Mesothelial cell of epicardium (in vitro differentiated cells): ENCODE measurements at places on chromosomes 7 and 10. TPM values are rescaled to one million over a fixed set of nuclear protein-coding genes. Genes with fewer than 3 reads are reported as not detected.

GRCh38 chr7:30866939-30867338 lies 44.7 kb upstream of the AQP1 start:
- no peak overlapping the region for H3K4me3 ChIP-seq
- no peaks in the 10 kb centered on the region for H3K36me3 ChIP-seq
- no peak for DNase-seq
- no peak overlapping the region for H3K27ac ChIP-seq
- H3K4me1 ChIP-seq, result no peaks in the 10 kb centered on the region
- no peaks in the 10 kb centered on the region for H3K27me3 ChIP-seq

DNA sequence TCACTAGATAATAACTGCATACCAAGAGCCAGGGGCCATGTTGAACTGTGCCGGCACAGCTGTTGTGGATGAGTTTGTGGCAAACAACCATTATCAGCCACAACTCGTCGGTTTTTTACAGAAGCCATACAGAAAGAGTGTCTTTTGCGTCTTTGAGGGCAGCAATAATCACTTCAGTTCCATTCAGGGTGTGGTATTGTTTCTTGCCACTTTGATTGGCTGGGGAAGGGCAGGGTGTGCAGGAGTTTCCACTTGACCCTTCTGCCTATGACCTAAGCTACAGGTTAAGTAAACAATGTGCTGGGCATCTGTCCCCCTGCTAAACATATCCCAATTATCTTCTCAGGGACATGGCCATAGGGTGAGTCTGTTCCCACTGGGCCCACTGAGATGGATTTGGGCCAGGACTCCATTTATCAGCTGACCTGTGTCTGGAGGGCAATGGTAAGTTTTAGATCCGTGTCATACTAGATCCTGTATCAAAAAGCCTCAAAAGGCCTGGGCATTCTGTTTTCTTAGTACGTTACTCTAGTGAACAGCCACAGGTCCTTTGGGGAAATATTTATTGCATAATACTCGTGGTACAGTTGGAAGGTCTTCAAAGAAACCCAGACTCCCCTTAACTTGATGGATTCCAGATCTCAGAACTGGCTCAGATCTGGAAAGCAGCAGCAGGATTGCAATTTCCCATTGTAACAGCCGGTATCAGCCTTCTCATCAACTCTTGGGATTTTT lies 15.9 kb downstream of the ZNF3 start:
- H3K4me1 ChIP-seq, result peaks cover 6% of the 10 kb centered on the region
- H3K4me3 ChIP-seq, result no peak overlapping the region
- H3K27ac ChIP-seq, result peak overlapping the region; percentile 85
- no peaks in the 10 kb centered on the region for H3K27me3 ChIP-seq
- no peak for DNase-seq

DNA sequence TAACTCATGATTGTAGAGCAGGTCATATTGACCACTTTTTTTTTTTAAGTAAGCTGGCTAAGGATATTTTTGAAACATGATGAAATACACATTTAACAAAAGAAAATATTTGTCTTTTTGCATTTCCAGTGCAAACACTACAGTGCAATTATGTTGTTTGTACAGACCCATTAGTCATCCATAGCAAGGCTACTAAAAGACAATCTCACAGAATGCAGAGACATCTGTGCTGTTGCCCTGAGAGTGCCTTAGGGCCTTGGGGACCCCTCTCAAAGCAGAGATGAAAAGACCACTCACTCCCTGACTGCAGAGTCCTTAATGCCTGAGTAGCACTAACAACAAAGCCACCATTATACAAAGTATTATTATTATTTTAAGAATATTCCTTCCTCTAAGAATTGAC lies 104.5 kb downstream of the NRCAM start:
- no peak overlapping the region for H3K4me3 ChIP-seq
- H3K4me1 ChIP-seq, result peaks cover 5% of the 10 kb centered on the region
- no peak for DNase-seq

- H3K4me3 ChIP-seq, result no peak overlapping the region
- no peak overlapping the region for H3K27ac ChIP-seq
Measured at GRCh38 chr10:36053271-36053670, 411.2 kb upstream of the FZD8 start.

DNA sequence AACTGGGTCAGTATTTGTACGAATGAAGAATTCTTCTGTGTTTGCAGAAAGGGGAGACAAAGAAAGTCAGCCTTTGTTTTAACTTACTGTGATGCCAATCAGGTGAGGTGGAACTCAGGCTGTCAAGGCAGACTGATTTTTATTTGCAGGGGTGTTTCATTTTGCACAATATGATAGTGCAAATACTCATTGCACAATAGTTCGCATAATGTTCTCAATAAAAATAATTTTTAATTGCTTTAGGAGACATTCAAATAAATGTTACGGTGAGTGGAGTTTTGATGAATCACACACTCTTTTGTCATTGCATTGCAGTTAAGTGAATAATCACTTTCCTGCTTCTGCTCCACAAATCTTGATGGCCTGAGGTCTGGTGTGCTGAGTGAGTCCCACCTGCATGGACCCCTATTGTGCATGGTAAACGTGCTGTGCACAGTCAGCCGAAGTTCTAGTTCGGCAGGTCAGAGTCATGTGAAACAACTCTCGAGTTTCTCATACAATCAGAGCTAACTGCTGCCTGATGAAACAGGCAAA lies 141.3 kb upstream of the FZD8 start:
- peaks cover 3% of the 10 kb centered on the region for H3K36me3 ChIP-seq
- DNase-seq, result no peak
- no peak overlapping the region for H3K4me3 ChIP-seq
- no peak overlapping the region for H3K27ac ChIP-seq
- peaks cover 5% of the 10 kb centered on the region for H3K4me1 ChIP-seq

DNA sequence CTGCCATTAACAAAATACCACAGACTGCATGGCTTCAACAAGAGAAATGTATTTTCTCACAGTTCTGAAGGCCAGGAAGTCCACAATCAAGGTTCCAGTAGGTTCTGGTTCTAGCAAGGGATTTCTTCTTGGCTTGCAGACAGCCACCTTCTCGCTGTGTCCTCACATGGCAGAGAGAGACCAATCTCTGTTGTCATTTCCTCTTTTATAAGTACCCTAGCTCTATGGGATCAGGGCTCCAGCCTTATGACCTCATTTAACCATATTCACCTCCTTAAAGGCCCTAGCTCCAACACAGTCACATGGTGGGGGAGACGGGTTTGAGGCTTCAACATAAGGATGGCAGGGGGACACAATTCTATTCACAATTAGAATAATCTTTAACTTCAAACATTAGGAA lies 23.6 kb downstream of the ABI1 start:
- no peak overlapping the region for H3K4me3 ChIP-seq
- H3K27ac ChIP-seq, result no peak overlapping the region
- DNase-seq, result no peak
- H3K4me1 ChIP-seq, result peaks cover 12% of the 10 kb centered on the region

Gene UPK3B
- total RNA-seq, result 49.5 to 56.9 TPM (median 50.1 TPM) in 3 replicates

Gene TNS3
- 427 to 461 TPM (median 452 TPM) in 3 replicates for total RNA-seq
